ENCODE measurements at places on chromosomes 1 and 21.

GRCh38 chr1:246566813-246567645 lies 773 bp downstream of the CNST start:
- H3K36me3 ChIP-seq: peaks cover 23% of the 10 kb centered on the region
- peak overlapping the region; percentile 96 for H3K27ac ChIP-seq
- peaks cover 38% of the 10 kb centered on the region for H3K4me1 ChIP-seq
- no peaks in the 10 kb centered on the region for H3K27me3 ChIP-seq
- peak overlapping the region; percentile 98 for H3K4me3 ChIP-seq

- peak; percentile 12 for DNase-seq
- H3K4me1 ChIP-seq: peaks cover 4% of the 10 kb centered on the region
- H3K4me3 ChIP-seq: no peak overlapping the region
- H3K27ac ChIP-seq: no peak overlapping the region
- no peaks in the 10 kb centered on the region for H3K27me3 ChIP-seq
Observed at GRCh38 chr1:15296585-15297321, 49.7 kb downstream of the FHAD1 start.

GRCh38 chr21:14569026-14569621 lies 23.0 kb upstream of the SAMSN1 start:
- peaks cover 55% of the 10 kb centered on the region for H3K36me3 ChIP-seq
- H3K27ac ChIP-seq: no peak overlapping the region
- H3K4me1 ChIP-seq: peaks cover 43% of the 10 kb centered on the region
- no peaks in the 10 kb centered on the region for H3K27me3 ChIP-seq

GRCh38 chr1:218698141-218698540 lies 353.0 kb downstream of the TGFB2 start:
- H3K27me3 ChIP-seq: no peaks in the 10 kb centered on the region
- H3K27ac ChIP-seq: no peak overlapping the region
- no peaks in the 10 kb centered on the region for H3K4me1 ChIP-seq
- DNase-seq: no peak

DNA sequence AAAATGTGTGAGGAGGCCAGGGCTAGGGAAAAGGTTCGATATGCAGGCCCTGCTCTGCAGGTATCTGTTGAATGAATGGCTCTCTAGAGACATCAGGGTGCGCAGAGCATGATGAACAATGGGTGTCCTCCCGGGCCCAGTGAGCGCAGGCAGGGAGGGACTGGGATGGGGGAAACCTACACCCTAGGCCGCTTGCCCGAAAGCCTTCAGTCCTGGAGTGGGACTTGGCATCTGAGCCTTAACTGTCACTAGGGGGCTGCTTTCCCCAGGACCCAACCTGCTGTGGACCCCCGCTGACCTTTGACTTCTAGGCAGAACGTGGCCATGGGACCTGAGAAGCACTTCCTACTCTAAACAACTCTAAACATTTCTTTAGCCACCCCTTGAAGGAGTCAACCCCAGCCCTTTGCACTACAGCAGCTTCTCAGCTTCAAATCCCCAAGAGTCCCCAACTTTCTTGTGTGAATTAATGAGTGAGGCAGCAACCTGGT lies 444 bp upstream of the MAP3K6 start:
- peak overlapping the region; percentile 80 for H3K4me3 ChIP-seq
- peaks cover 28% of the 10 kb centered on the region for H3K4me1 ChIP-seq
- no peaks in the 10 kb centered on the region for H3K36me3 ChIP-seq
- peak overlapping the region; percentile 78 for H3K27ac ChIP-seq
- DNase-seq: no peak
- H3K27me3 ChIP-seq: no peaks in the 10 kb centered on the region

- H3K4me1 ChIP-seq: no peaks in the 10 kb centered on the region
- H3K4me3 ChIP-seq: no peak overlapping the region
- H3K27ac ChIP-seq: no peak overlapping the region
- H3K36me3 ChIP-seq: no peaks in the 10 kb centered on the region
- no peak for DNase-seq
Observed at GRCh38 chr1:209080170-209080781, 503.2 kb upstream of the CAMK1G start.

GRCh38 chr1:118918940-118919259 lies 69.2 kb downstream of the TBX15 start:
- H3K36me3 ChIP-seq: no peaks in the 10 kb centered on the region
- no peak for DNase-seq
- H3K4me1 ChIP-seq: no peaks in the 10 kb centered on the region
- H3K27ac ChIP-seq: no peak overlapping the region

- H3K27me3 ChIP-seq: peaks cover 52% of the 10 kb centered on the region
- no peak for DNase-seq
- no peak overlapping the region for H3K27ac ChIP-seq
- peaks cover 13% of the 10 kb centered on the region for H3K4me1 ChIP-seq
- H3K36me3 ChIP-seq: no peaks in the 10 kb centered on the region
Observed at GRCh38 chr1:156931211-156931952, 10.9 kb downstream of the LRRC71 start.

- DNase-seq: no peak
- no peaks in the 10 kb centered on the region for H3K36me3 ChIP-seq
- H3K4me1 ChIP-seq: peaks cover 36% of the 10 kb centered on the region
Observed at GRCh38 chr1:41640756-41641474, 156.4 kb upstream of the EDN2 start.

GRCh38 chr1:115239426-115239825 lies 98.6 kb downstream of the NGF start:
- H3K4me3 ChIP-seq: no peak overlapping the region
- H3K27ac ChIP-seq: no peak overlapping the region
- H3K36me3 ChIP-seq: no peaks in the 10 kb centered on the region
- DNase-seq: no peak
- no peaks in the 10 kb centered on the region for H3K4me1 ChIP-seq
- H3K27me3 ChIP-seq: no peaks in the 10 kb centered on the region

- H3K27me3 ChIP-seq: no peaks in the 10 kb centered on the region
- DNase-seq: no peak
- peaks cover 33% of the 10 kb centered on the region for H3K4me1 ChIP-seq
- peaks cover 28% of the 10 kb centered on the region for H3K36me3 ChIP-seq
- peak overlapping the region; percentile 96 for H3K4me3 ChIP-seq
- peak overlapping the region; percentile 95 for H3K27ac ChIP-seq
Observed at GRCh38 chr1:150874455-150875196, 1.8 kb downstream of the ARNT start.

Measured in T-helper 2 cell treated with Interferon-gamma antibody and Interleukin-4, amounts not matched to agents 5 μg/mL and 100 μg/mL, for 36 hours (primary cell).